ENCODE measurements at places on chromosomes 7 and 10.

GRCh38 chr7:12764458-12764891, 77.0 kb downstream of the ARL4A start:
- no peak for DNase-seq

DNA sequence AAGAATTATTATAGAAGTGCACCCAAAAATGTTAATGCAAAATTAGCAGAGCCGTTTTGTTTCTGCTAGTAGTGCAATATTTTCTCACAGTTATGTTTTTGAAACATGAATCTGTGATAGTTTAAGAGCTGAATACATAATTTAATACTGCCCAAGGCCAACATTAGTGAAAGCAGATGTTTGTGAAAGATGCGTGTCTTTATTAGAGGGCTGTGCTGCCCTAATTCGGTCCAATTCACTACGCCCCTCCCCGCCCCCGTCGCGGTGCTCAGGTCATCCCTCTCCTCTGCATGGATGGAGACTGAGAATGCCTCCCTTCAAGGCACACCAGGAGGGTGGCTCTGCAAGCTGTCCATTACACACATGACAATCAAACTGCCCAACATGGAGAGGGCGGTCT, 172.0 kb downstream of the TEX36 start:
- DNase-seq = no peak

DNA sequence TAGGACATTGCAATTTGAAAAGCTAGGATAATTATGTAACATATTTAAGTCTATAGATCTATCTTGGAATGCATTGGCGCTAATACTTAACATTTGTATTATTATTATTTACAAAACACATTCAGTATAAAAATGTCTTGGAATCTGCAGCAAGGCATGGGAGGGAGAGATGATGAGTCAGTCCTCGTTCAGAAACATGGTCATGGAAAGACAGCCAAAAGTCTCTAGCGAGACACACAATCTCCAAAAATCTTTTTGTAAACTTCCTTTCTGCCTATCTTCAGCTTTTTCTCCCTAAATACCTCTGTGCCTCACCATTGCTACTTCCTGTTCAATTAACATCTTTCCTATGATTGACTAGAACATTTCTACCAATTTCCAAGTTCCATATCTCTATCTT, 188.4 kb upstream of the CACNA2D1 start:
- DNase-seq = no peak

DNA sequence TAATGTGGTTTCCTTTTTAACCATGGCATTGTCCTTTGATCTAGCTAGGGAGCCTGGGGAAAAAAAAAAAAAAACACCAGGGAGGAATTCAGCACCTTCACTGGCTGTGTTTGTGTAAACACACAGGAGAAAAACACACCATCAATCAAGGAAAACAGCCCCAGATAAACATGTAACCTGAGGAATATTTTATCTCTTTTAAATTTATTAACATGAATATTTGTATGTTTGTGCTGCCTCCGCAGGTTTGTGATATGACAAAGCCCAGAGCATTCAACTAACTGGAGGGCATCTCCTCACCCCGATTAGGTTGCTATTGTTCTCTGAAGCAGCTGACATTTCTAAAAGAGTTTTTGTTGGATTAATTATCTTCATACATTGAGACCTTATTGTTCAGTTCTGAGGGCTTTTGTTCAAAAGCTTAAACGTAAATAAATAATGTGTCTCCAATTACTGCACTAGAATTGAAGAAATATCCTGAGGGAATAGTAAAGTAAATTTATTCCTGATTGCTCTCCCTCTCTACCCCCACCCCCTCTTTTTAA, 89.4 kb upstream of the SEMA3E start:
- DNase-seq = no peak
